Fibroblast of skin of left biceps (primary cell): ENCODE measurements at places on chromosomes 16 and 17.

- DNase-seq, result no peak
Observed at GRCh38 chr17:9071811-9072498, 50.6 kb downstream of the NTN1 start.

DNA sequence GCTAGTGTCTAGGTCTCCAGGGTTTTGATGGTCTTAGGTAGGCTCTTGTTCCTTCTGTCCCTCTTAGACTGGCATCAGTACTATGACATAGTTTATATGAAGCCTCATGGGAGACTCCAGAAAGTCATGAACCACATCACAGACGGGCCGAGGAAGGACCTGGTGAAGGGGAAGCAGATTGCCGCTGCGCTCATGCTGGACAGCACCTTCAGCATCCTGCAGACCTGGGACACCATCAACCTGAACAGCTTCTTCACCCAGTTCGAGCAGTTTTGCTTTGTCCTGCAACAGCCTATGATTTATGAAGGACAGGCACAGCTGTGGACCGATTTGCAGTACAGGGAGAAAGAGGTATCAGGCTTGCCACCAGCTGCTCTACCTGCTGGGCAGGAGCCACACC, 34.0 kb downstream of the RNF213 start:
- DNase-seq, result no peak

- no peak for DNase-seq
Observed at GRCh38 chr16:89545044-89545830, 15.2 kb upstream of the RPL13 start.

- no peak for DNase-seq
Observed at GRCh38 chr17:57174591-57174990, 81.7 kb upstream of the MSI2 start.

DNA sequence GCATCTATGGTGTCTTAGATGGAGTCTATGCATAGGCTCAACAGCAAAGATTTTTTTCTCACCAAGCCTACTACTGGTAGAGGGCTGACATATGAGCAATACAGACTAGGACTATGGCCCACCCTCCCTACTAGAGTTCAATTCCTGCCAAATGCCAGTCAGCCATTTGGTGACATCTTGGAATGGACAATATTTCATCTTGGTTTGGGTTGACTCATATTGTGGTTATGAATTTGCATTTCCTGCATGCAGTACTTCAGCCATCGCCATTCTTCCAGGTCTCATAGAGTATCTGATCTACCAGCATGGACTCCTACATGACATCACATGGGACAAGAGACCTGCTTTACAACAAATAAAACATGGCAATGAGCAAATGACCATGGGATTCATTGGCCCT, 778.1 kb upstream of the SOX9 start:
- no peak for DNase-seq

GRCh38 chr16:82360024-82360783, 190.2 kb upstream of the MPHOSPH6 start:
- no peak for DNase-seq

DNA sequence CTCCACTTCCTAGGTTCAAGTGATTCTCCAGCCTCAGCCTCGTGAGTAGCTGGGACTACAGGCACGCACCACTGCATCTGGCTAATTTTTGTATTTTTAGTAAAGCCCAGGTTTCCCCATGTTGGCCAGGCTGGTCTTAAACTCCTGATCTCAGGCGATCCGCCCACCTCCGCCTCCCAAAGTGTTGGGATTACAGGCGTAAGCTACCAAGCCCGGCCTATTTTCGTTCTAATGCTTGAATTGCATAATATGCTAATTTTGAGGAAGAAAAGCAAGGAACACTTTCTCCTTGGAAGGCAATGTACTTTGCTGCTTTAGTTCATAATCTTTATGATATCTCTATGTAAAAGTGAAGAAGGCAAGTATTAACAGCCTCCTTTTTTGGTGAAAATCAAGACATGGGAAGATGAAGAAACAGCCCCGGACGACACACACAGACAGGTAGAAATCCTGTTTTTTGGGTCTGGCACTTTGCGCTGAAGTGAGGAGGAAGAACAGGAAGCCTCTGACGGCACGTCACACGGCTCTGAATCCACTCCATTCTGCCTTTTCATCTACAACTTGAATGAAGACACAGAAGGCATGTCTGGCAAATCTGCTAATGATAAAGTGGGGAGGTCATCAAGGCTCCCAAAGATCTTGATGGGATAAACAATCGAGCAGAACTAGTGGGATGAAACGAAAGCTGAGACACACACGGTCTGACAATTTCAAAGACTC, 24.9 kb downstream of the VPS53 start:
- no peak for DNase-seq

- no peak for DNase-seq
Observed at GRCh38 chr16:64408699-64409098, 713.2 kb downstream of the CDH11 start.

GRCh38 chr17:31811101-31811500, 47.9 kb downstream of the COPRS start:
- no peak for DNase-seq

- DNase-seq, result no peak
Observed at GRCh38 chr16:1182950-1183907, 30.3 kb downstream of the CACNA1H start.

- no peak for DNase-seq
Observed at GRCh38 chr17:61335845-61336655, 63.6 kb upstream of the TBX2 start.

DNA sequence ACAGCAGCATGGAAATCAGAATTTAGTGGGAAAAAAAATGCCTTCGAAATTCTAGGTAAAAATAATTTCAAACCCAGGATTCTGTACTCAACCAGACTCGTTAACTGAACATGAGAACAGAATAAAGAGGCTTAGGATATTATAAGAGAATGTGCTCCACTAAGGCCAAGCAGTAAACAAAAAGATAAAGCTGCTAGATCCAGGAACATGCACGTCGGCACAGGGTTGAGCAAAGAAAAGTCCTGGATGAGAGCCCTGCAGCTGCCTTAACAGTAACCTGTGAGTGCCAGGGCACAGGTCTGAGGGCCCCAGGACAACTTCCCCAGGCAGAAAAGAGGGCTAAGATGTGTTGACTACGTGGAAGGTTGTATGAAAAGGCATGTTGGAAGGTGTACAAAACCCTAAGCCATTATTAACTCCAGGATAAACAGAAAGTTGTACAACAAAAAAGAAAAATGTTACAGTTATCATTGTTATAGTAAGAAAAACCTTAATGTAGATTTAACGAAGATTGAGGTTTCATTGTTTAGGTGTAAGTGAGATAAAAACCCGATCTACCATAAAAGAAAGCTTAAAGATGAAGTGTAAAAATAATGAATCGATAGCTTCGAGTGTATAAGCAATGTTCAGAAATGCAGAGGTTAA, 42.3 kb upstream of the RBFOX3 start:
- DNase-seq, result no peak

DNA sequence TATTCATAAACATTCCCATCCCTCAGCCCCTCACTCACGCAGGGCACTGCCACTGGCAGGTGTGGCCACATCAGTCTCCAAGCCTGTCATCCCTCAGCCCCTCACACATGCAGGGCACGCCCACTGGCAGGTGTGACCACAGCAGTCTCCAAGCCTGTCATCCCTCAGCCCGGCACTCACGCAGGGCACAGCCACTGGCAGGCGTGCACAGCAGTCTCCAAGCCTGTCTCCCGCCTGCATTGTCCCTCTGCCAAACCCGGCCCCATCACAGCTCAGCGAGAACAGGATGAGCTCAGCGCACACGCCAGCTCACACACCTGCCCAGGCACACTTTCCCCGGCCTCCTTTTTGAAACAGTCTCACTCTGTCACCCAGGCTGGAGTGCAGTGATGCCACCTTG, 11.4 kb upstream of the KREMEN2 start:
- no peak for DNase-seq

- DNase-seq, result no peak
Observed at GRCh38 chr17:16407911-16408588, 7.3 kb upstream of the TRPV2 start.
